Mesenteric fat pad (tissue), 1 donor: ENCODE measurements at places on chromosomes 6 and 20. TPM values are rescaled to one million over a fixed set of nuclear protein-coding genes. Genes with fewer than 3 reads are reported as not detected.

DNA sequence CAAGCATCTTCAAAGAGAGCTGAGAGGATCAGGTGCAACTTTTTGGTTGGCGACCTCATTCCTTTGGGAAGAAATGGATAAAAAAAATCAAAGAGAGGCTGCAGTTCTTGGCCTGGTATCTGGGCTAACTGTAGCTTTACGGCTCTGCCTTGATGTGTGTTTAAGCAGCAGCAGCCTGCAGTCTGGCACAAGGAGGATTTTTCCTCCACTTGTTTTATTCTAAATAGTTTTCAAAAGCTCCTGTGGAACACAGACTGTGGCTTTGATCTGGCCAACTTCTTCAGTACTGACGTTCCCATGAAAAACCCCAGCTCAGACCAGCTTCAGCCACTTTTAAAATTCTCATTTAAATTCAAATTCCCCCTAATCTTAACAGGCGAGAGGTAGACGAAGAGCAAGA lies 137.3 kb downstream of the HDGFL1 start:
- no peak for DNase-seq

GRCh38 chr6:3825331-3825831 lies 23.8 kb upstream of the FAM50B start:
- no peak for DNase-seq

- no peak for DNase-seq
Observed at GRCh38 chr20:300345-300990, 3.1 kb downstream of the ZCCHC3 start.

Gene TRAPPC3L
- not detected for total RNA-seq

- DNase-seq = peak; percentile 59
Observed at GRCh38 chr6:166538297-166539010, 48.0 kb downstream of the RAMACL start.

GRCh38 chr20:23119456-23120216 lies 33.5 kb upstream of the CD93 start:
- peak; percentile 87 for DNase-seq

DNA sequence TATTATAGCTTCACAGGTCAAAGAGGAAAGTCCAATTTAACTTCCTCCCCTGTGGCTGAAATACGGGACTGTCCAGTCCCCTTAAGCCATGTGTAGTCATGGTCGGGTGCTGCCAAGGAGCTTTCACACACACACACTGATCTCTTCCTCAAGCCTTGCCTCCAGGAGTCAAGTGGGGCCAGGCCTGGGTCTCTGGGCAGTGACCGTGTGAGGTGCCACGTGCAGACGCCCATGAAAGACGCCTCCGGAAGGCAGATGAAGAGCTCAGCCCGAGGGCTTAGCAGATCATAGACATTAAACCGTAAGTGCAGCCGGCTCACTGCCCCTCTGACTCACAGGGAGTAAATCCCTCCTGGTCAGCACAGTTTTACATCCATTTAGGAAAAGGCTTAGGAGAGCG lies 4.2 kb downstream of the GABRR2 start:
- no peak for DNase-seq

Gene BTN1A1
- total RNA-seq = not detected
